Psoas muscle (tissue), 8 donors: ENCODE measurements at places on chromosomes 1 and 21. TPM values are rescaled to one million over a fixed set of nuclear protein-coding genes. Genes with fewer than 3 reads are reported as not detected.

DNA sequence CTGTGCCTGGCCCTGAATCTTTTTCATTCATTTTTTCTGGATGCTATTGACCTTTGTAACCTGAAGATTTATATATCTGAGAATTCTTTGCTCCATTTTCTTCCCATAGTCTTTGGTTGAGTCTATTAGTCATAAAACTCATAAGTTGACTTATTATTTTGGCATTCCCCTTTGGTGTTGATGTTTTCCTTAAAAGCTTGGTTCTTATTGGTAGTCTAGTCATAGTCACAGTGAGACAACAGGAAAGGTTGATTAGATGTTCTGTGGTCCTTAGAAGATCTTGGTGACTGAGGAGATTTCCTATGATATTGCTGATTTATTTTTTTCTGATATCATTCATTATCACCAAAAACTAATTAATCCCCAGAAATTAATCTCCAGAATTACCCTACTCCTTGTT lies 86.2 kb downstream of the PTPRC start:
- DNase-seq = no peak

DNA sequence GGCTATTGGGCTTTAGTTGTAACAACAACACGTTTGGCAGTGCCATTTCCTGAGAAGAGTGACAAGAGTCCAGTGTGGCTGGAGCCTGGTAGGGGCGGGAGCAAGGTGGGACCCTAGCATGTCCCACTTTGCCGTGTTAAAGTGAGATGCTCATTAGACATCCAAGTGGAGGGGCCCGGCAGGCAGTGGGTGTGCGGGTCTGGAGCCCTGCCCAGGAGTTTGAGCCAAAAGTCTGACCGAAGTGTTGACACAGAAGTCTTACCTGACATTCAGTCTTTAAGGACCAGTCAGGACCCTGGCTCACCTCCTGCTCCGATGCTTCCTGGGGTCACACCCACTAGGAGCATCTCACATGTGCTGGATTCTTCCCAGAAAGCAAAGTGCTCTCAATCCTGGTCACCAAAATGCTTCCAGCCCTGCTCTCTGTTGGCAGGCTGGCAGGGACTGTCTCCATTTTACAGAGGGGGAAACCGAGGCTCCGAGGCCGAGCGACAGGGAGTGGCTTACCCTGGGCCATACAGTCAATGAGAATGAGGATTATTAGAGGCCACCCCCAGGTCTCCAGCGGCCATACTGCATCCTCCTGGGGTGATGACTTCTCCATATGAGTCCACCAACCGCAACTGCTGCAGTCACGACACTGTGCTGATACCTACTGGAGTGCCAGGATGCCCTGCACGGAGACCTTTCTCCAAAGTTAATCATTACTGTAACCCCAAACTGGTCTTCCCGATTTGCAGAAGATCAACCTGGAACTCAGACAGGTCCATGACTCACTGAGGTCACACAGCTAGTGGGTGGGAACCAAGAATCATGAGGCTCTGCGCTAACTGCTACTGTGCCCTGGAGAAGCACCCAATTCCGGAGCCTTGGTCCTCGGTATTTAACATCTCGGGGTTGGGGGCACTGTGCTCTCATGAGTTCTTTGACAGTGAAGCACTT lies 112.7 kb downstream of the PRDM2 start:
- no peak for DNase-seq

GRCh38 chr1:91031081-91031480 lies 9.2 kb upstream of the ZNF644 start:
- no peak for DNase-seq

GNG5 gene
- polyA plus RNA-seq = 293 TPM

DNA sequence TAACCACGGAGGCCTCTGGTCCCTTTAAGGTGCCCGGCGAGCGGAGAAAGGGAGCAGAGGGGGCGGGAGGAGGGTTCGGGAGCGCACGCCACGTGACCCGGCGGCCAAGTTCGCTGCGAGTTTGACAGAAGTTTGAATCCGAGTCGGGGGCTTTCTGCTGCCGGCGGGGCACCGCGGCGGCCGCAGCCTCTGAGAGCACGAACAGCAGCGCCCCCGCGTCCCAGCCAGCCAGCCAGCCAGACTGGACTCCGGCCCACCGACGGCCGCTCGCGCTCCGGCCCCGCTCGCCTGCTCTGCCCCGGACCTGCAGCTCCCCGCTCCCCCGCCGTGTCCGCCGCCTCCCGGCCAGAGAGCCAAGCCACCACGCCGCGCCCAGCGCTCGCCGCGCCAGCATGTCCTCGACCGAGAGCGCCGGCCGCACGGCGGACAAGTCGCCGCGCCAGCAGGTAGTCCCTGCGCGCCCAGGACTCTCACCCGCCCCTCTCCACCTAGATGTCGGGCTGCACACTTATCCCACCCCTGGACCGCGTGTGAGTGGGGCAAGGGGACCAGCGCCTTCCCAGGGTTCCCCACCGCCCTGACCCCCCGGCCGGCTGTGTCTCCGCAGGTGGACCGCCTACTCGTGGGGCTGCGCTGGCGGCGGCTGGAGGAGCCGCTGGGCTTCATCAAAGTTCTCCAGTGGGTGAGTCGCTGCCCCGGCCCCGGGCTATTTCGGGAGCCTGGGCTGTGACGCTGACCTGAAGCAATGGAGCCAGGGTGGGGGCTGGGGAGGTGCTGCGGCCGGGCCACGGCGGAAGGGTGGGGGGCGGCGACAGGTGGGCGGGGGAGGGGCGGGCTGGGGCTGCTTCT lies at the start of gene SYPL2:
TSS of gene SYPL2 (plus strand) at position 95 of the 849 bp plus-strand sequence. CDS start at position 393, 298 bp downstream.
- DNase-seq = peak; percentile 86

- DNase-seq = no peak
These were observed 122.3 kb downstream of the SYT2 start for GRCh38 chr1:202587859-202588485.

SELENBP1 gene
- 12.7 TPM for polyA plus RNA-seq

DNA sequence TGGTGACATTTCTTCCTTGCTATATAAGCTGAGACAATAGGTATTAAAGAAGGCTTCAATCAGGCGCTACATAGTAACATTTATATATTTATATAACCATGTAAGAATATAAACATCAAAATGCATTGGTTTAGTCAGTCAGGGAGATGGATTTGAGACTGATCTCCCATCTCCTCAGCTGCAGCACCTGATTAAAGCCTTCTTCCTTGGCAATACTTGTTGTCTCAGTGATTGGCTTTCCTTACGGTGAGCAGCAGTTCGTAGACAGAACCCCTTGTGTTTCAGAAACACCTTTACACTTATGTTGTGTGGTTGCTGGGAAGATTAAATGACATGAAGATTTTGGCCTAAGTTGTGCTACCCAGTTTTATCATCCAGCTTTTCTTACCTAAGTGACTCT lies 323.3 kb upstream of the DUSP10 start:
- DNase-seq = no peak

GRCh38 chr1:24641646-24642151 lies 1.4 kb upstream of the SRRM1 start:
- peak; percentile 67 for DNase-seq

DNA sequence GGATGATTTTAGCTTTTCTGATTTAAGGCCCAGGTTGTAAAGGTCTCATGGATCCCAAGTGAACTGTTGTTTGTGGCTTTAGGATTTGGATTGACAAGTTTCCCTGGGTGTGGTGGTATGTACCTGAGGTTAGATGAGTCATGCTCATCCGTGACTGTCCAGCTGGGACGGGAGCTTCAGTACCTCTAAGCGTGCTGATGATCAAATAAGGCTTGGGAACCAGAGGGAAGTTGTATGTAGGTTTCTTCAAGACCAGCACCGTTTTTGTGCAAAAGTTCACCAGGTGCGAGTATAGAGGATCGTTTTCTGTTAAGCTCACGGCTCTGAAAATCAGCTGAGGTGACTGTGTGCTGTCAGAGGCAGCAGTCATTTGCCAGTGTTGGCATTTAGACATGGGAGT lies 19.8 kb downstream of the PLA2G2E start:
- DNase-seq = no peak

DNA sequence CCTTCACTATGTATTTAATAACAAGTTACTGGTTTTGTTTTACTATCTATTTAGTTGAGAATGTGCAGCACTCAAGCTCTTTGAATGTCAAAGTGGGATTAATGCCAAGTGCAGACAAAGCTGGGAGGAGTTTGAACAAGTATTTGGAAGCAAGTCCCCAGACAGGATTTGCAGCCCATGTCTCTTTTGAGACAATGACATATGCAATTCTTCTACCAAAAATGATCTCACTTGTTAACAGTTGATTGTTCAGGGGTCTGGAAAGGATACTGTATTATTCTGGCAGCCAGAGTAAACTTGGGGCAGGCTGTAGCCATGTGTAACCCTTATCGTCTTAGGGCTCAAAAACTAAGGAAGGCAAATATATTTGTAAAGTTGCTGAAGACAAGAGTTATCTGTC lies 15.8 kb downstream of the COLGALT2 start:
- DNase-seq = no peak

DNA sequence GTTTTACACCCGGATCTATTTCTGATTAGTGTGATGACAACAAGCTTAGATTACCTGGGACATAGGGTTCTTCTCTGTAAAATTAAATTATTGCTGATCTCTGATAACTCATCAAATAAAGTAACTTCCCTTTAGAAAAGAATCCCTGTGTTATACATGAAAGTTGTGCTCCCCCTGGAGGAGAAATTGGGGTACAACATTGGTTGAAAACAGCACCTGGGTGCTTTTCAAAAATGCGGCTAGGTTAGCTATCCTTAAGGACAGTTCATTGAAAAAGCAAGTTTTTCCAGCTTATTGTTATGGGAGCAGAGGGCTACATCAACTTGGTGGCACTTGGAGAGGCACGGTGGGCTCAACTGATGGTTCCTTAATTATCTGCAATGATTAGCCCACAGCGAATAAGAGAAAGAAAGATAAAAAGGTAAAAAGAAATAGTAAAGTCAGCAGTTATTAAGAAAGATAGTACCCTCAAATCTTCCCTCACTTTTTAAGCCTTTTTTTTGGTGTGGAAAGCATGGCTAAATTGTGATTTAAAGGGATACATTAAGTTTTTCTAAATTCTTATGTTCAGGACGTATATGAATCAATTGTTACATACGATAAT lies 97.8 kb downstream of the FMN2 start:
- no peak for DNase-seq

DNA sequence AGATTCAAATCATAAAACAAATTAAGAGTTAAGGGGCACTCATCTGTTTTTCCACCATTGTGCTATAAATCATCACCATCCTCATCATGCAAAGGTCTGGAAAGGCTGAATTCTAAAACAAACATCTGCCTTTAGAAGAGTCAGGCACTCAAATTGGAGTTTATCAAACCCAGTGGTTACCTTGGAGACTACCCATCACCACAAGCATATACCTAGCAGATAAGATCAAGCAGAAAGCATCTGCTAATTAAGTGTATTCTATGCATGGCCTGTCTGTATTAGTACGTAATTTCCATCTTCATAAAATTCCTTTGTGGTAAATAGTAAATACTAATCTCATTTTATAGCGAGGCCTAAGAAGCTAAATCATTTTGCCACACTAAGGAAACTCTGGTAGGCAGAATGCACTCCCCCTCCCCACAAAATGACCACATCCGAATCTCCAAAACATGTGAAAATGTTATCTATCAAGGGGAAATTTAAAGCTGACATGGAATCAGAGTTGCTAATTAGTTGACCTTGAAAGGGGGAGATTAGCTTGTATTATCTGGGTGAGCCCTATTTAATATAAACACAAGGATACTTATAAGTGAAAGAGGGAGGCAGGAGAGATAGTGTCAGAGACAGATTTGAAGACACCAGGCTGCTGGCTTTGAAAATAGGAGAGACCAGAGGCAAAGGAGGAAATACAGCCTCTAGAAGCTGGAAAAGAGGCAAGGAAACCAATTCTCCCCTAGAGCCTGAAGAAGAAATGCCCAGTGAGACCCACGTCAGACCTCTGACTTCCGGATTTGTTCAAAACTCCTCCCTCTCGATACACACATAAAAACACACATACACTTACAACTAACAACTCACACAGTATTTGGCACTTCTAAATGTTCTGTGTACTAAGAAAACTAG lies 23.2 kb downstream of the ARID4B start:
- no peak for DNase-seq

DNA sequence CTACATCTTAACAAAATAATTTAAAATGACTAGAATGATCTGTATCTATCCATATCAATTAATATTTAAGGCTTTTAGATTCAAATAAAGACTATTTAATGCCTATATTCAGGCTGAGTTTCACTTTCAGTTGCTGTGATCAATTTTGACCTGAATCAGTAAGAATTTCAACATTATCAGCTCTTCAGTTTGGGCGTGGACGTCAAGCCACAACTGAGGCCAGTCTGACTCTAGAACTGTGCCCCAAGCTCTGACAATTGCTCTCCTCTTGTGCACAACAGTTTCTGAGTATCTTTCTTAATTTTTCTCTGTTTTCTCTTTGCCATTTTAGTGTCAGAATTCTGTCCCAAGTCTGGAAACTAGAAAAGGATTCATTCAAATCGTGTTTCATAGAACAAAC lies 1095.5 kb downstream of the PLA2G4A start:
- no peak for DNase-seq

DNA sequence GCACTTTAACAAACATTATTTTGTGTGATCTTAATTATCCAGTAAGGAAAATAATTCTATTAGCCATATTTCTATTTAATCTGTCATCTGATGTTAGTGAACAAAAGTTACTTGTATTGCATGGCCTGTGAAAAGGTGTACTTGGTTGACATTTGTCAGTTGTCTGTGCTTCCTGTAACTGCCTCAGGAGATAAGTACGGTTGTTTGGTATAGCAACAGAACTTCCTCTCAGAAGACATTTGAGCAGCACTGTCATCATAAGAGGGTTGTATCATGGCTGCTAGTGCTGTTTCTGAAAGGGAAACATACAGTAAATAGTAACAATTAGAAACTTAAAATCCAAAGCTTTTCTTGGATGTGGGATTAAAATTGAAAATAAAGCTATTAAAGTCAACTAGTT lies 3.4 kb downstream of the BLZF1 start:
- no peak for DNase-seq
